ENCODE measurements at places on chromosomes 11 and 22.

DNA sequence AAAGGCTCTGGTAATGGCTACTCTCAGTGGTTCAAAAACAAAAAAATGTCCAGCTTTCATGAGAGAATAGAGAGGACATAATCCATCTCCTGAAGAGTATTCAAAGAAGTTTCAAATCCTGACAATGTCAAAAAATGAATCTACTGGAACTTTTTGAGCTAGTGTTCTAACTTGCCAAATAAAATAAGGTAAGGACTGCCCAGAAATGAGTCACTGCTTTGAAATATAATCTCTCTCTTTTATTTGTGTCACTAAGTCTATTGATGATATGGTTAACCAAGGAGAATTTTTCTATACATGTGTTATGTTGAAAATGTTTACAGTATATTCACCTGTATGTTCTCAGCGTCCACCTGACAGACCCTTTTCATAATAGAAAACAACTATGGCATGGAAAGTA is 3.4 kb downstream of the GUCY1A2 start:
- no peak for DNase-seq

- no peak for DNase-seq
Measured at GRCh38 chr22:32414191-32414590, 2.1 kb upstream of the RTCB start.

- DNase-seq, result no peak
Measured at GRCh38 chr11:17739945-17740338, 5.4 kb downstream of the KCNC1 start.

GRCh38 chr11:128497061-128497775 is 90.1 kb downstream of the ETS1 start:
- peak; percentile 62 for DNase-seq

DNA sequence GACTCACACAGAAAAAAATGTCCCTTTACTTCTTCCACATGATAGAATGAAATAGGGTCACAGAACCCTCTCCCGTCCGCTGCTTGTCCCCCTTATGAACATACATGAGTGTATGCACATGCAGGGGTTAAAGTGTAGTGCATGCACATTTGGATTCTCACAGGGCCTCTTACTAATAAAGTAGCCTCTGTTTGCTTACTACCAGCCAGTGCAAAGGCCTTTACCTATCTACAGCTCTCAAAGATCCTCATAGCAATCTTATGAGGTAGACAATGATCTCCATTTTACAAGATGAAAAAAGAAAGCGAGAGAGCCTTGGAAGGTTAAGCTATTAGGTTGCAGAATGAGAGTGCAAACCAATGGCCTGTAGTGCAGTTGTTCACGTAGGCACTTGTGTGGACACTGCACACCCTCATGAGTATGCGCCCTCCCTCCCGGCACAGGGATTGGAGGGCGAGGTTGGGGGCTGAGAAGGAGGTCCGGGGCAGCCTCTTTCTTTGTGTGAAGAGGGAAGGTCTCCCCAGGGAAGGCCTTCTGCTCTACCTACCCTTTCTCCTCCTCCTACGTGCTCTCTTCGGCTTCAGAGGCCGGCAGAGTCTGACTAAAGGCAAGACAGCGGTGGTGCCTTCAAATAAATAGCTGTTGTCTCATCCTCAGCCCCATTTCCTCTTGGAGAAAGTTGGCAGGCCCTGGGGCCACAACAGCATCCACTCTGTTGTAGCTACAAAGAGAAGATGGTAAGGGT is 91.3 kb downstream of the CEP164 start:
- no peak for DNase-seq

- DNase-seq, result no peak
Measured at GRCh38 chr11:132042296-132042695, 671.9 kb downstream of the NTM start.

GRCh38 chr11:8336356-8337129 is 72.9 kb upstream of the LMO1 start:
- DNase-seq, result no peak

GRCh38 chr11:101567071-101567470 is 16.7 kb downstream of the TRPC6 start:
- no peak for DNase-seq

GRCh38 chr22:20101638-20102037 is 14.3 kb upstream of the RANBP1 start:
- no peak for DNase-seq

DNA sequence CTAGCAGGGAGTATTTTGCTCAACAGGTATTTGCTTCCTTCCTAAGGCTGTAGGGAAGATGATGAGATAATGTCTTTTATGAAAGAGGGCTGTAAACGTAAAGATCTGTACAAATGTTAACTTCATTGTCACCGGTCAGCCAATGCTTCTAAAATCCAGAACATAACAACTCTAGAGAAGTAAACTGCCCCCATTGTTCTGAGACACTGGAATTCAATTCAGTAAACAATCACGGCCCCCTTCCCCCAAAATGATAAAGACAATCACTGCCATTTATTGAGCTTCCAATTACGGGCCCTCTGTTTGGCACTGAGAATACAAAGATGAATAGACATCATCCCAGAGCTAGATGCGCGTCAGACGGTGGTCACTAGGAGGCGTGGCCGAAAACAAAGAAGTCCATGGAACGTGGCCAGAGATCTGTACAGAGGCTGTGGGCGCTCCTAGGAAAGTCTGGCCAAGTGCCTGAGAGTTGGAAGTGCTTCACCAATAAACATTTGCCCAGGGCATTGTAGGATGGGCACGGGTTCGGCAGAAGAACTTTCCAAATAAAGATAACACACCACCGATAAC is 576 bp downstream of the TMEM258 start:
- DNase-seq, result peak; percentile 73

GRCh38 chr11:17001806-17002205 is 12.4 kb downstream of the PLEKHA7 start:
- no peak for DNase-seq

DNA sequence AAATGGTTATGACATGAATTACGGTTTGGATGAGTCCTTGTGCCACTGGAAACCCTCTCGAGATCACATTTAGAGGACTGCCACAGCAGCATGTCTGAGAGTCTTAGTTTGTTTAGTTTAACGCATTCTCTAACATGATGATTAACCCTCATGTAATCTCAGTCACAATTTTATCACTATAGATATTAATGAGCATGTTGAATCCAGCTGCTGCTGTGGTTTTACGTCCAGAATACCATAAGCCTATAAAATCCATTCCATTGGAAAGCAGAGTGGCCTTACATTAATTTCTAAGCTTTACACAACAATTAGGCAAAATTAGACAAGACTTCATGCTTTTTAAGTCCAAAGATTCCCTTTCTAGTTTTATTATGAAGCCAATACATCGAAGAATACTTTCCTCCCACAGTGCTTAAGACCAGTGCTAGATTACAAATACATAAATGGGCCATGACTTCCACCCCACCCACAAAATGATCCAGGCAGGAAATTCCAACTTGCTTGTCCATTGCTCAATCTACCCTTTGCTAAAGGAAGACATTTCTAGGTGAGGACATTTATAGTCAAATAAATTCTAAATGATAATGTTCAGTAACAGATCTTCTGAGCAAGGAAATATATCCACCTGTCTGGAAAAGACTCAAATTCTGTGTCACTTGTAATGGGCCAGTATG is 3.5 kb upstream of the ELMOD1 start:
- DNase-seq, result no peak
